Melanocyte of skin (primary cell): ENCODE measurements at places on chromosomes 7 and 10. TPM values are rescaled to one million over a fixed set of nuclear protein-coding genes. Genes with fewer than 3 reads are reported as not detected.

ABCB8 gene
- 44.4 and 46.2 TPM in 2 replicates for total RNA-seq

DMBT1 gene
- 0.36 TPM in 1 of 2 replicates, not detected in the other for total RNA-seq

HOXA5 gene
- not detected in 2 replicates for total RNA-seq

RRP12 gene
- total RNA-seq: 17.9 and 27.6 TPM in 2 replicates

GPR158 gene
- total RNA-seq: 10.3 and 12.0 TPM in 2 replicates

CRYGN gene
- total RNA-seq: not detected in 2 replicates

SH2D4B gene
- total RNA-seq: not detected in 2 replicates

GNG11 gene
- total RNA-seq: 18.6 and 54.5 TPM in 2 replicates

PRTFDC1 gene
- total RNA-seq: 1.00 and 1.5 TPM in 2 replicates

FAM107B gene
- 2.3 and 8.3 TPM in 2 replicates for total RNA-seq

CALML5 gene
- not detected in 2 replicates for total RNA-seq

GARIN1A gene
- total RNA-seq: 1.00 and 1.1 TPM in 2 replicates

LIPJ gene
- total RNA-seq: 0.36 TPM in 1 of 2 replicates, not detected in the other

LEP gene
- total RNA-seq: under 0.01 TPM in 1 of 2 replicates, not detected in the other

JCAD gene
- under 0.01 and 0.67 TPM in 2 replicates for total RNA-seq

NFE2L3 gene
- total RNA-seq: 5.6 and 8.0 TPM in 2 replicates

PROSER2 gene
- 2.3 and 2.8 TPM in 2 replicates for total RNA-seq

ZNF117 gene
- total RNA-seq: 3.1 and 4.4 TPM in 2 replicates

H2BK1 gene
- not detected in 2 replicates for total RNA-seq

EBLN1 gene
- total RNA-seq: not detected in 2 replicates

TFPI2 gene
- total RNA-seq: 4.7 and 13.1 TPM in 2 replicates

PIK3CG gene
- not detected in 2 replicates for total RNA-seq

FAM241B gene
- total RNA-seq: 0.31 TPM in 1 of 2 replicates, not detected in the other

CCL24 gene
- 0.62 TPM in 1 of 2 replicates, not detected in the other for total RNA-seq

TAS2R4 gene
- total RNA-seq: 1.00 and 1.1 TPM in 2 replicates

AKR1C8 gene
- not detected in 2 replicates for total RNA-seq

MMP21 gene
- under 0.01 TPM in 2 replicates for total RNA-seq

PTPRN2 gene
- under 0.01 TPM in 1 of 2 replicates, not detected in the other for total RNA-seq

EMX2 gene
- total RNA-seq: not detected in 2 replicates

PWWP2B gene
- 18.2 and 23.0 TPM in 2 replicates for total RNA-seq

PIP gene
- not detected in 2 replicates for total RNA-seq
